ENCODE measurements at places on chromosomes 1 and 21. TPM values are rescaled to one million over a fixed set of nuclear protein-coding genes. Genes with fewer than 3 reads are reported as not detected.
A peak's percentile ranks its signal among the peaks of the same experiment; 100 is the strongest.

DNA sequence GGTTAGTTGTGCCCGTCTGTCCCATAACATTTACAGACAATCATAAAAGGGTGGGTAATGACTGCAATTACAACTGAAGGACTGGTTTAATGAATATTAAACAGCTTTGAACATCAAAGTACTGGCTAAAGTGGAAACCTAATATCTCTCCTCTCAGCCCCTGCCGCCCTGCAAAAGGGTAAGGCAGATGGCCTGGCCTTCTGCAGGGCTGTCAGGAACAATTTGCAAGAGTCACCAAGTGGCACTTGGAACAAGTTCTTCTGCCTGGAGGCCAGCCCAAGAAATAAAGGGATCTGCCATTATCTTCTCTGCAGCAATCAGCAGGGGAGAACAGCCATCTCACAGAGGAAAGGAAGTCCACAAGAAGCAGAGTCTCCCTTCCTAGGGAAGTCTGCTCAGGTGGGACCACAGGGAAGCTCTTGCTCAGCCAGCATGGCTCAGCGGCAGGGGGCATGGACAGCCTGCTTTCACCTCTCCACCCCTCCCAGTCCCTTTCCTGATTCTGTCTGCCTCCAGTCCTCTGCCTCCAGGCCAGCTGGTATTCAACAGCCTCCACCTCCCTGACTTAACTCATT is 96.1 kb downstream of the TRABD2B start:
- ATAC-seq = no peak

DNA sequence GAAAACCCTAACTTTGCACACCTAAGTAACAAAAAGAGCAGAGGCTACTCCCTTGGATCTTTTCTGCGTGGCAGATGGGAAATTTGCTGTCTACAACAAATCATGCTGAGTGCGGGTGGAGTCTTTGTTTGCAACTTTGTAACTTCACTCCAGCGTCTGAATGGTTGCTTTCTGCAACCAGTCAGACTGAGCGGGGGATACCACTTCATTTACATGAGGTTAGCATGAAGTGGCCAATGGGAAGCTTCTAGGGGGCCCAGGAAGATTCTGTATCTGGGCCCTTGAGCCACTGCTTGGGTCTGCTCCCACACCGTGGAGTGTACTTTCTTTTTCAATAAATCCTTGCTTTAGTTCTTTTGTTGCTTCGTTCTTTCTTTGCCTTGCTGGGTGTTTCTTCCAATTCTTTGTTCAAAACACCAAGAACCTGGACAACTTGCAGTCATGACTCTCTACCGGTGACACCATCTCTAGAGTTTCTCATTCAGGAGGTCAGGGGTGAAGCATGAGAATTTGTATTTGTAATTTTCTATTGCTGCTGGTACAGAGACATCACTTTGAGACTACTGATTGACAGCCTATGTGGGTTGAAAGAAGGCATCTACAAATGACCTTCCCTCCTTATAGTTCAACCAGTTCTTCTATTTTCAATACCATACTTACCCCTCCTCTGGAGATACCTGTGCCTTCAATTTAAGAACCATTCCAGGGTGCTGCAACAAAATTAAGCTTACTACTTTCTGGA is 55.8 kb upstream of the RC3H1 start:
- peak; percentile 91 for ATAC-seq

GRCh38 chr1:178483251-178483957 is 13.4 kb downstream of the CLEC20A start:
- ATAC-seq = no peak

DNA sequence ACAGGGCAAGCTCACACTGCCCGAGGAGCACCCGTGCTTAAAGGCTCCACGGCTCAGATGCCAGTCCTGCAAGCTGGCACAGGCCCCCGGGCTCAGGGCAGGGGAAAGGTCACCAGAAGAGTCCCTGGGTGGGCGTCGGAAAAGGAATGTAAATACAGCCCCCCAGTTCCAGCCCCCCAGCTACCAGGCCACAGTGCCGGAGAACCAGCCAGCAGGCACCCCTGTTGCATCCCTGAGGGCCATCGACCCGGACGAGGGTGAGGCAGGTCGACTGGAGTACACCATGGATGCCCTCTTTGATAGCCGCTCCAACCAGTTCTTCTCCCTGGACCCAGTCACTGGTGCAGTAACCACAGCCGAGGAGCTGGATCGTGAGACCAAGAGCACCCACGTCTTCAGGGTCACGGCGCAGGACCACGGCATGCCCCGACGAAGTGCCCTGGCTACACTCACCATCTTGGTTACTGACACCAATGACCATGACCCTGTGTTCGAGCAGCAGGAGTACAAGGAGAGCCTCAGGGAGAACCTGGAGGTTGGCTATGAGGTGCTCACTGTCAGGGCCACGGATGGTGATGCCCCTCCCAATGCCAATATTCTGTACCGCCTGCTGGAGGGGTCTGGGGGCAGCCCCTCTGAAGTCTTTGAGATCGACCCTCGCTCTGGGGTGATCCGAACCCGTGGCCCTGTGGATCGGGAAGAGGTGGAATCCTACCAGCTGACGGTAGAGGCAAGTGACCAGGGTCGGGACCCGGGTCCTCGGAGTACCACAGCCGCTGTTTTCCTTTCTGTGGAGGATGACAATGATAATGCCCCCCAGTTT is 1.3 kb downstream of the CELSR2 start:
- ATAC-seq = no peak

GRCh38 chr1:66500301-66500700 is 33.7 kb upstream of the SGIP1 start:
- no peak for ATAC-seq

GRCh38 chr1:227415115-227415790 is 97.0 kb upstream of the CDC42BPA start:
- no peak for ATAC-seq

- ATAC-seq = no peak
These were observed 159.6 kb upstream of the COA6 start for GRCh38 chr1:234213658-234214128.

DNA sequence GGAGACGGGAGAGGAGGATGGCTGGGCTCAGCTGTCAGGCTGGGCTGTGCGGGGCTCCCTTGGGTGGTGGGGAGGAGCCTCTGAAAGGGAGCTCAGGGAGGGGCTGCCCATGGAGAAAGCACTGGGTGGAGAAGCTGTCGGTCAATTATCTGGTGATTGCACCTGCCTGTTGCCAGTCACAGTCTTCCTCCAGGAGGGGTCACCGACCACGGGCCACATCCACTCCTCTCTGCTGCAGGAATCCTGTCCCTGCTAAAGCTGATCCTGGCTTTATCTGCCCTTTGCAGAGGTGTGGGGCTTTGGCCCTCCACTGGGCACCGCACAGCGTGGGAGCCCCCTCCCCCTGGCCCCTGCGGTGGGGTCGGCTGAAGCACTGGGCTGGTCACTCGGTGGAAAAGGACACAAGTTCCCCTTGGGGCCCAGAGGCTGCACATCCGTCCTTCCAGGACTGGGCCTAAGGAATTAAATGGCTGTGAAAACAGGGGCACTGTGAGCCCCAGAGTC is 21.8 kb upstream of the COL18A1 start:
- no peak for ATAC-seq

- no peak for ATAC-seq
These were observed 23.3 kb upstream of the ARTN start for GRCh38 chr1:43910343-43910742.

The PFKFB2 gene
- total RNA-seq = 6.9 TPM

The CACYBP gene
- 234 TPM for total RNA-seq

Data from motor neuron (in vitro differentiated cells).